ENCODE measurements at places on chromosomes 5 and 9.

DNA sequence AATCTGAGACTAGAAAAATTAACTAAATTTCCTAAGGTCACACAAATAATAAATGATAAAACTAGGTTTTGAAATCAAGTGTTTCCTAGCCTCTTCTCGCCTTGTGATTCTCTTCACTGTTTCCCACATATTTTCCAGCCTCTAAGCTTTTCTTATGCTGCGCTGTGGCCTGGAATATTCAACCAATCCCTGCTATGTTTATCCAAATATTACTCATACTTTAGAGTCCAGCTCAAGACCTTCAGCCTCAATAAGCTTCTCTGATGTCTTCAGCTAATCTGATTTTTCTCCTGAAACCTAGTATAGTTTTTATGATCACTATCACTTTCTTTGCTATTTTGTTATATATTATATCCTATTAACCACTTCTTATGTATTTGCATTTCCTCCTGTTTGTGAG, 303.1 kb upstream of the CDH6 start:
- DNase-seq, result no peak

GRCh38 chr9:105053209-105053652, 125.3 kb upstream of the ABCA1 start:
- no peak for DNase-seq

- DNase-seq, result no peak
These were observed 29.1 kb downstream of the ARSK start for GRCh38 chr5:95583992-95584391.

GRCh38 chr9:127521919-127522304, 70.6 kb downstream of the LRSAM1 start:
- DNase-seq, result peak; percentile 74

DNA sequence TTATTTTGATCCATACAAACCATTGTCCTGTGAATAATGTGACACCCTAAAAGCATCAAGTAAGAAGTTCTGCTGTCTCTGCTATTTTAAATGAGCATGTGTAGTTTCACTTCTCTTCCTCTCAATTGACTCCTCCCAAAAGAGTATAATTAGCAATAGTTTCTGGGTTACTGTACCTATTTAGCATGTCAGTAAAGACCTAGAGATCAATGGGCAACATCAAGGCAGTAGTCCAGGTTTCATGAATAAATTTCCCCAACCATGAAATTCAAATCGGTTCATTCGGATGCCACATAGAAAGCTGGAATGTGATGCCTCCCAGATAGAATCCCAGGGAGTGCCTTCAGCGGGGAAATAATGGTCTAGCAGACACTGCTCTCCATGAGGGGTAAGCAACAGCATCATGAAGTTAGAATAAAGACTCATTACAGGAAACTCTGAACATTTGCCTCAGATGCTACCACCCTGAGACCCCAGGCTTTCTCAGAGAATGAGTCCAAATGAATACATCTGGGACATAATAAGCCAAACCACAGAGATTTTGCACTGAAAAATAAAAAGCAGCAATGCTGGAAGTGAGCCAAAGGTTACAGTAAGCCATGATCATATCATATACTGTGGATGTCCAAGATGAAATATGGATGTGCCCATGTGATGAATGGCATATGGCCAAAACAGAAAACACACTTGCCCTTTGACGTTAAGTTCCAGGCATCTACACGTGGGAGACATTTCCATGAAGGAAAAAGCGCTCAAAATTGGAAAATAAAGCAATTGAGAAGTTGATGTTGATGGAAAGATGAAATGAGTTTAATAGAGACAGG, 1107.0 kb upstream of the SEMA6A start:
- DNase-seq, result no peak

GRCh38 chr5:74132485-74132884, 506.5 kb downstream of the ARHGEF28 start:
- no peak for DNase-seq
